MCF 10A (cell line): ENCODE measurements at places on chromosomes 2 and 18.

DNA sequence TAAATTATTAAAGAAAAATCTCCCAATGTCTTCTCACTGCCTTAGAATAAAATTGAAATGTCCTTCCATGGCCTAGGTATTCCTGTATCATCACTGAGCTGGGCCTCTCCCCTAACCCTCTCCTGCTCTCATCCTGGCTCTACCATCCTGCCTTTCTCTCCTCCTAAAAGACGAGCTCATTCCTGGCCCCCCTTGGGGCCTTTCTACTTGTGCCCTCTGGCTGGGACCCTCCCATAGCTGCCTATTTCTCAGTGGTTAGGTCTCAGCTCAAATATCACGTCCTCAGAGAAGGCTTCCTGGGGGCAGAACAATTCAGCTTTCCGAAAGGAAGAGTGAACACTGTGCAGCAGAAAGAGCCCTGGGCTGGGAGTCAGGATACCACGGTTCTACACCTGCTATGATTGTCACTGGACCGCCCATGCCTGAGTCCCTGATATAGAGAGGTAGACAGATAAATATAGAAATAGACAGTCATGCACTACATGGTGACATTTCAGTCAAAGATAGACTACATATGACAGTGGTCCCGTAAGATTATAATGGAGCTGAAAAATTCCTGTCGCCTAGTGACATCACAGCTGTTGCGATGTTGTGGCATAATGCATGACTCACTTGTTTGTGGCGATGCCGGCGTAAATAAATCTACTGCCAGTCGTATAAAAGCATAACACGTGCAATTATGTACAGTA lies 9.4 kb downstream of the DNPEP start:
- H3K27me3 ChIP-seq = no peaks in the 10 kb centered on the region
- peaks cover 49% of the 10 kb centered on the region for H3K36me3 ChIP-seq
- no peak for DNase-seq
- no peak overlapping the region for H3K4me3 ChIP-seq
- no peak overlapping the region for H3K27ac ChIP-seq
- H3K4me1 ChIP-seq = no peaks in the 10 kb centered on the region

GRCh38 chr2:208698114-208698513 lies 291.5 kb downstream of the PTH2R start:
- no peak overlapping the region for H3K4me3 ChIP-seq
- no peaks in the 10 kb centered on the region for H3K36me3 ChIP-seq
- no peak for DNase-seq
- no peak overlapping the region for H3K27ac ChIP-seq

- no peak overlapping the region for H3K27ac ChIP-seq
- H3K36me3 ChIP-seq = no peaks in the 10 kb centered on the region
- H3K4me1 ChIP-seq = no peaks in the 10 kb centered on the region
- H3K4me3 ChIP-seq = no peak overlapping the region
These were observed 131.6 kb upstream of the FN1 start for GRCh38 chr2:215567504-215567903.

GRCh38 chr2:197958592-197959150 lies 154.3 kb downstream of the PLCL1 start:
- DNase-seq = no peak
- H3K27ac ChIP-seq = no peak overlapping the region
- peaks cover 8% of the 10 kb centered on the region for H3K4me1 ChIP-seq
- no peaks in the 10 kb centered on the region for H3K27me3 ChIP-seq
- H3K36me3 ChIP-seq = no peaks in the 10 kb centered on the region

DNA sequence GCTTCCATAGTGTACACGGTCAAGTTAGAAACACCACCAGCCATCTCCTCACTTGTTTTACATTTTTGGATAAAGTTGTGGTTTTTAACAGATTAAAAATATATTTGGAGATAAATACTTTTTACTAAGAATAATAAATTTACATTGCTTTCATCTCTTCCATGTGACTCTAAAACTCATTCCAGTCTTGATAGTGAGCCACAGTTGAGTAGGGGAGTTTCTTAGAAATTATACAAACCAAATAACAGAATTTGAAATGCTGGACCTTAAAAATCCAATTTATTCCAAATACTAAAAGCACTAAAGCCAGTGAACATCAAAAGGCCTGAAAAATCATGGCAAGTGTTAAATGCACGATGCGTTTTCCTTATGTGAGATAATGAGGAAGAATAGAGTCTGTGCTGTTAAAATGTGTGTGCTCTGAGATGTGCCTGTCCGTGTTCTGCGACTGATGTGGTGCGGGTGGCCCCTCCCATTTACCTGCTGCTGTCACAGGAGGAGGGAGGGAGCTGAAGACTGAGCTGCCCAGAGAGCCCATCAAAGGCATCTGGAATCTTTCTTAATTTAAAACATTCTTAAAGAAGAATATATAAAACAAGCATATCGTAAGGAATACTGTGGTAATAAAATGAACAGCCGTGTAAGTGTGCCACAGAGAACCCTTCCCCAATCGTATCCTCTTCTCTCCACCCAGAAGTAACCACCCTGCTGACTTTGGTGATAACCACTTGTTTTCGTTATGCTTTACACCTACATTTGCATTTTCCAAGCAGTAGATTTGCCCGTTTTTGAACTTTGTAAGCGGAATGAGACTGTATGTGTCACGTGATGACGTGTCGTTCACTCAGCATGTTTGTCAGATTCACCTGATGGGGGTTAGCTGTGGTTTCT lies 57.0 kb upstream of the TXNDC2 start:
- no peaks in the 10 kb centered on the region for H3K27me3 ChIP-seq
- peaks cover 35% of the 10 kb centered on the region for H3K4me1 ChIP-seq
- peak overlapping the region; percentile 60 for H3K4me3 ChIP-seq
- peak overlapping the region; percentile 84 for H3K27ac ChIP-seq

GRCh38 chr2:196337208-196337953 lies 166.0 kb upstream of the STK17B start:
- DNase-seq = peak; percentile 49
- H3K27ac ChIP-seq = no peak overlapping the region

DNA sequence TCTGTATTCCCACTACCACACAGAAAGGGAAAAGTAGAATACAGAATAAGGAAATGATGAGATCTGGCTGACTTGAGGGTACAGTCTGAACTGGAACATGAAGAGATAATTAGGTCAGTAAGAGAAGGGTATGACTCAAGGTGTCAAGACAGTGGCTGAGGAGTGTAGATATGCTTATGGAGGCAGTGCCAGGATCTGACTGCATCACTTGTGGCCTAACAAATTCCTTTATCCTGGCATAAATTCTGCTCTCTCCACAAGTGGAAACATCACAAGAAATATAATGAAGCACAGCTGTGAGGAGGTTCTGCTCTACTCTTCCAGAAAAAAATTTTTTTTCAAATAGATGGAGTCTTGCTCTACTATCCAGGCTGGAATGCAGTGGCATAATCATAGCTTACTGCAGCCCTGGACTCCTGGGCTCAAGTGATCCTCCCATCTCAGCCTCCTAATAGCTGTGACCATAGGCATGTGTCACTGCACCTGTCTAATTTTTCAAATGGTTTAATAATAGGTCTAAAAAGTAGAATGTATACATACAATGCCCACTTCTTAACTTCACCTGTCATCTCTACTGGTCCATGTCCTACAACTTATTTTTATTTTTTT lies 85.3 kb downstream of the C2orf74 start:
- peaks cover 74% of the 10 kb centered on the region for H3K36me3 ChIP-seq
- H3K4me1 ChIP-seq = peaks cover 5% of the 10 kb centered on the region
- no peak overlapping the region for H3K4me3 ChIP-seq
- DNase-seq = no peak
- H3K27ac ChIP-seq = no peak overlapping the region

GRCh38 chr2:233982421-233983121 lies 65.4 kb downstream of the TRPM8 start:
- no peaks in the 10 kb centered on the region for H3K36me3 ChIP-seq
- H3K27me3 ChIP-seq = no peaks in the 10 kb centered on the region
- peak; percentile 53 for DNase-seq
- H3K27ac ChIP-seq = no peak overlapping the region
- H3K4me1 ChIP-seq = peaks cover 17% of the 10 kb centered on the region

GRCh38 chr2:30664761-30665358 lies 142.4 kb downstream of the CAPN13 start:
- no peaks in the 10 kb centered on the region for H3K27me3 ChIP-seq
- H3K4me3 ChIP-seq = no peak overlapping the region
- no peak overlapping the region for H3K27ac ChIP-seq
- no peaks in the 10 kb centered on the region for H3K36me3 ChIP-seq
- DNase-seq = peak; percentile 89
- peaks cover 8% of the 10 kb centered on the region for H3K4me1 ChIP-seq

DNA sequence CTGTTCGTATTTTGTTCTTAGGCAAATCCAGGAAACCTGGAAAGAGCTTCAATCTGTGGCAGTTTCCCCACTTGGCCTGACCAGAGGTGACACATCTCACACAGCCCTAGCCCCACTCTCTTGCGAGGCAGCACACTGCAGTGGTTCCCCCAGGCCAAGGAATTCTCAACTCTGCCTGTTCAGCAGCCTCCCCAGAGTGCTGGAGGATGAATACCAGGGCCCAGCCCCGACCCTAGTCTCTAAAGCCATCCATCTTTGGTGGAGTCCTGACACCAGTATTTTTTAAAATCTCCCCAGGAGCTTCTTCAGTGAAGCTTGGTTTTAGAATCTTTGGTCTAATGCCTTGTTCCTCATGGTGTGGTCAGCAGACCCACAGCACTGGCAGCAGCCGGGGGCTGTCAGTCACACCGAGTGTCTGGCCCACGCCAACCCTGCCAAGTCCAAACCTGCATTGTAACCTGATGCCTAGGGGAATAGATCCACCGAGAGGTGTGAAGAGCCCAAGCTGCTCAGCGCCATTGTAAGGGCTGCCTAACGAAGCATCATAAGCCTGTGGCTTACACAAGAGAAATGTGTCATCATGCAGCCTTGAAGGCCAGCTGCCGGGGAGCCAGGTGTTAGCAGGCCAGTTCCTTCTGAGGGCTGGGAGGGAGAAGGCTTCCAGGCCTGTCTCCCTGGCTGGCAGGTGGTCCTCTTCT lies 428.7 kb upstream of the ID2 start:
- peak; percentile 65 for DNase-seq
- H3K27ac ChIP-seq = no peak overlapping the region
- H3K4me1 ChIP-seq = no peaks in the 10 kb centered on the region
- no peaks in the 10 kb centered on the region for H3K27me3 ChIP-seq

DNA sequence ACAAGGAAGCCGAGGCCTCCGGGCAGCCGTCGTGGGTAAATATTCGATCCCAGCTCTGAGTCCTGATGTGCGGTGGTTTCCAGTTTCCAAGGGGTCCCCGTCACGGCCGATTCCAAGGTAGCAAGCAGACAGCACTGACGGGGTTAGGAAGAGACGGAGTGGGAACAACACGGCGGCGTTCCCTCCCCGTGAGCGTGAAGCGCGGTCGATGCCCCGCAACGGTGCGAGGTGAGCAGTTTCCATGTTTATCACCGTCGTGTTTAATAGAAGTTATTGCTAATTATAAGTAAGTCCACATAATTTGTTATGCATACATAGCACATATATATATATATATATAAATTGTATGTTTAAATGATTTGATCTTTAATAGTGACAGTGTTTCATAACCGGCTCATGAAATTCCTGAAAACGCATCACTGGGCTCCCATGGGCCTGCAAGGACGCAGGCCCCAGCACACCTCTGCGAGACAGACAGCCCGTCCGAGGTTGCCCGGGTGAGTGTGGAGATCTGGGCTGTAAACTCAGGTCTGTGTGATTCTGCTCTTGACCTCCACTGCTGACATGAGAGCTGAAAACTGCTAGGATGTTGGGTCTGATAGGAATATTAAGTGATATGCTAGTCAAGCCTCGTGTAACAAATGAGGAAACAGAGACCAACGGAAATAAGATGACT lies 243.5 kb upstream of the SALL3 start:
- no peak overlapping the region for H3K4me3 ChIP-seq
- no peaks in the 10 kb centered on the region for H3K27me3 ChIP-seq

- H3K27ac ChIP-seq = no peak overlapping the region
- no peak overlapping the region for H3K4me3 ChIP-seq
- H3K27me3 ChIP-seq = peaks cover 24% of the 10 kb centered on the region
- DNase-seq = no peak
These were observed 281.9 kb upstream of the CDH7 start for GRCh38 chr18:65468881-65469280.

DNA sequence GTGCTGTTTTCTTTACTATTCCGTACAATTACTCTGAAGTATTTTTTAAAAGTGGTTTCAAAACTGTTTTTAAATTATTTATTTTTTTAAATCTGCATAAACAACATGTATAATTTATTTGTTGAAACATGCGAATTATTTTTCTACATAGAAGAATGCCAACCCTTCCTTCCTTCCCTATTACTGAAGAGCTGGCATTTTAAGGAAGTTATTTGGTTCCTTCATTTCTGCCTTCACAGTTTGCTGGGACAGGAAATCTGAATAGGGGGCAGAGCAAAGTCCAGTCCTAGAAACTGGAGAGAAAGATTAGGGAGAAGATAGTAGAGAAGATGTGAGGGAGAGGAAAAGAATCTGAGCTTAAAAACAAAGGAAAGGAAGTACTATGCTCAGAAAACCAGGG lies 146.7 kb upstream of the ACVR2A start:
- no peaks in the 10 kb centered on the region for H3K36me3 ChIP-seq
- no peak overlapping the region for H3K4me3 ChIP-seq
- no peak overlapping the region for H3K27ac ChIP-seq
- H3K27me3 ChIP-seq = no peaks in the 10 kb centered on the region
- DNase-seq = no peak
- H3K4me1 ChIP-seq = no peaks in the 10 kb centered on the region

- H3K4me1 ChIP-seq = no peaks in the 10 kb centered on the region
- H3K27ac ChIP-seq = no peak overlapping the region
- no peak overlapping the region for H3K4me3 ChIP-seq
These were observed 49.7 kb downstream of the STAT1 start for GRCh38 chr2:190964170-190964795.

- H3K27ac ChIP-seq = no peak overlapping the region
- H3K4me3 ChIP-seq = no peak overlapping the region
- no peak for DNase-seq
- H3K36me3 ChIP-seq = no peaks in the 10 kb centered on the region
These were observed 418.2 kb upstream of the SLC39A10 start for GRCh38 chr2:195238826-195239225.

- H3K4me3 ChIP-seq = no peak overlapping the region
- peaks cover 33% of the 10 kb centered on the region for H3K27me3 ChIP-seq
- H3K4me1 ChIP-seq = no peaks in the 10 kb centered on the region
- no peaks in the 10 kb centered on the region for H3K36me3 ChIP-seq
These were observed 28.7 kb downstream of the MYT1L start for GRCh38 chr2:2302359-2302758.

DNA sequence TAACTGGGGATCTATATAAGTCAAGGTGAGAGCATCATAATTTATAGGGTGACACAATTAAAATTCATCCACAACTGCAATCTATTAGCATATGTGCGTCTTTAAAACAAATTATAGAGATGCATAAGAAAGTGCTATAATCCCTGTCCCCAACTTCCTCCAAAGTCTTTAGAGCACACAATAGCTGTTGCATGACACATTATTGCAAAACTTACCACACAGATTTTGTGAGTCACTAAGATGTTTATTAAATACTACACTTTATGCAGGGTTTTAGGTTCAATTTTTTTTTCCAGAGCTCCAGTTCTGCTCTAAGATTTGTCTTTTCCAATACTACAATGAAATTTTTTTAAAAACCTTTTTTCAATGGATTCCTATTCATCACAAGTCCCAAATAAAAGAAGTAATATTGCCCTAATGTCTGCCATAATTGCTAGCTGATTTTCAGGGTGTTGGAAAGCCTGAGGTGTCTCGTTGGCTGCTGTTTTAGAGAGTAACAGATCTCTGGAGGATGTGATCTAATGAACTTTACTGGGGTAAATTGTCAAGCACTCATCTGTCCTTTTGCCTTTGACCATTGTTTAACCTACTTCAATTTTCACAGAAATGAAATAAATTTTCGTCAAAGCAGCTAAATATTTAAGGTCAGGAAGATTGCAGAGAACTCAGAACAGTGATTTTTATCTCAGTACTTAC lies 250.5 kb upstream of the NETO1 start:
- peak; percentile 73 for DNase-seq
- peaks cover 12% of the 10 kb centered on the region for H3K4me1 ChIP-seq
- no peaks in the 10 kb centered on the region for H3K27me3 ChIP-seq
- no peaks in the 10 kb centered on the region for H3K36me3 ChIP-seq
- peak overlapping the region; percentile 42 for H3K27ac ChIP-seq
